ENCODE measurements at places on chromosomes 3 and 15.
A peak's percentile ranks its signal among the peaks of the same experiment; 100 is the strongest.

- DNase-seq, result peak; percentile 32
Measured at GRCh38 chr3:186354100-186354499, 7.9 kb downstream of the DGKG start.

DNA sequence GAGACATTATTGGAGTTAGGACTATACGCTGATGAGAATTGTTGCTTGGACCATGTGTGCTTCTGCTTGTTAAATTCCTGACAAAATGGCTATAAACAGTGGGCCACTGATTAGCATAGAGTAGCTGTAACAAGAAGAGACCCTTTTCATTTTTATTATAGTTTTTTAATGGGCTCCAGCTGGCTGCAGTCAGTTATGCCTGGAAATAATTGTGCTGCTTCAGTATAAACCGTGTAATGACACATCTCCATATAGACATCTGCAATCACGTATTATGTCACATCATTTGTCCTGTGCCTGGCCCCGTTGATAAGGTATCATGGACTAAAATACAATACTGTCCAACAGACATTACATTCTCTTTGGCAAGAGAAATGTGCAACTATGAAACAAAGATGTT lies 50.9 kb downstream of the ARPP21 start:
- DNase-seq, result no peak

DNA sequence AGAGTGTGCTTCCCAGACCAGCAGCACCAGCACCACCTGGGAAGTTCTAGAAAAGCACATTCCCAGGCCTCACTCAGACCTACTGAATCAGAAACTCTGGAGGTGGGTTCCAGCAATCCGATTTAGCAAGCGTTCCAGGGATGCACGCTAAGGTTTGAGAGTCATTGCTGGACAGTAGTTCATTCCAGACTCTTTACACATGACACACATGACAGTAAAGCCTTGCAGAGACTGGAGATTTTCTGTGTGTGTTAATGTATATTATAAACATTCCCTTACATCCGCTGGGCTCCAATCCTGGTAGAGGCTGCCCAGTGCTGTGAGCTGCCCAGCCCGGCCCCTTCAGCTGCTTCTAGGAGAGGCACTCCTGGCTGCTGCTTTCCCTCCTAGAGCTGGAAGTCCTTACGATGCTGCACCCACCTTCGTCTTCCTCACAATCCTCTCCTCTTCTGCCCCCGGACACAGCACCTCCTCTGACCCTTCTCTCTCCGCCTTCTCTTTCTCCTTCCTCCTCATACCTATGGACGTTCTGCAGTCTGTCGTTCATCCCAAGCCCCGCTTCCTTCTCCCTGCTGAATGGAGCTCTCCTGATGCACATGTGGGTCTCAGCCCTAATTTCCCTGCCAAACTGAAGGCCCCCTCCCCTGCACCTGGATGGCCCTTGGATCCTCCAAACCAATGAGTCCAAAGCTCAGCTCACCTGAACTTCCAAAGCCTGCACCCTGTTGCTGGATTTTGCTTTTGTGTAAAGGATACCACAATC lies 44.4 kb downstream of the ITGA11 start:
- DNase-seq, result no peak

GRCh38 chr3:118890206-118890605 lies 144.4 kb downstream of the IGSF11 start:
- DNase-seq, result no peak

GRCh38 chr3:137032465-137033120 lies 74.8 kb downstream of the IL20RB start:
- peak; percentile 92 for DNase-seq

- DNase-seq, result peak; percentile 84
Measured at GRCh38 chr3:20622304-20622703, 436.3 kb upstream of the SGO1 start.

DNA sequence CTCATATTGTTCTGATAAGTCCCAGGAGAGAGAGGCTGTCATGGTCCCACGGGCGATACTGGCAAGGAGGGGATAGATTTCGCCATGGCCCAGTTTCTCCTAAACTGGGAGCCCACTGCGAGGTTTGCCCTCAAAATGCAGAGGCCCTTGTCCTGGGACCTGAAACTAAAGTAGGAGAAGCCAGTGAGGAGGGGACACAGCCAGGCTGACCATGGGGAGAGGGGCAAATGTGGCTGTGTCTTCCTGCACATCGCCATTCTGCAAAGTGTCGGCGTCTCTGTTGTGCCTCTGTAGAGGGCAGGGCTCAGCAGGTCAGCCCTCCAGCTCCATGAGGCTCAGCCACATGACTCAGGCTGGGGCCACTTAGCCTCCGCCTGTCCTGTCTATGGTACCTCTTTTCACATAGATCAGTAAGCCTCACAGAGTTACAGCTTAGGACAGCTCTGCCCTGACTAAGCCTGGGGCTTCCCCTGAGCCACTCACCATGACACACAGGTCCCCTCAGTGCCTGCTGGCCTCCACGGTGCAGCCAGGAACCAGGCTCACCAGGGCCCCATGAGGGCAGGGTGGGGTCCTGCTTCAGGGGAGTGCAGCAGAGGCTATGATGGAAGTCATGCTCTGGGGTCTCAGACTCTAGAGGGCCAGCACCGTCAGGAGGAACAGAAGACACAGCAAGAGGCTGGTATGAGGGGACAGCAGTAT lies 28.6 kb upstream of the PLXNA1 start:
- no peak for DNase-seq

DNA sequence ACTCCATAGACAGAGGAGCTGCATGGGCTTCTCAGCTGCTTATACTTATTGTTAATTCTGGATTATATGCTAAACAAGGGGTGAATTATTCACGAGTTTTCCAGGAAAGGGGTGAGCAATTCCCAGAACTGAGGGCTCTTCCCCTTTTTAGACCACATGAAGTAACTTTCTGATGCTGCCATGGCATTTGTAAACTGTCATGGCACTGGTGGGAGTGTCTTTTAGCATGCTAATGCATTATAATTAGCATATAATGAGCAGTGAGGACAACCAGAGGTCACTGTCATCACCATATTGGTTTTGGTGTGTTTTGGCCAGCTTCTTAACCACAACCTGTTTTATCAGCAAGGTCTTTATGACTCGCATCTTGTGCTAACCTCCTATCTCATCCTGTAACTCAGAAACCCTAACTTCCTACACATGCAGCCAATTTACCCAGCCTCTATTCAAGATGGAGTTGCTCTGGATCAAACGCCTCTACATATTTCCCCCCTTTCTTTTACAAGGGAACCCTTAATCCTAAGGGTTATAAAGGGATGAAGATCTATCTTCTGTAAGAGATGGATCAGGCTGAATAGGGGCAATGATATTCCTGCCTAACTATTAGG lies 12.1 kb upstream of the DMXL2 start:
- no peak for DNase-seq

DNA sequence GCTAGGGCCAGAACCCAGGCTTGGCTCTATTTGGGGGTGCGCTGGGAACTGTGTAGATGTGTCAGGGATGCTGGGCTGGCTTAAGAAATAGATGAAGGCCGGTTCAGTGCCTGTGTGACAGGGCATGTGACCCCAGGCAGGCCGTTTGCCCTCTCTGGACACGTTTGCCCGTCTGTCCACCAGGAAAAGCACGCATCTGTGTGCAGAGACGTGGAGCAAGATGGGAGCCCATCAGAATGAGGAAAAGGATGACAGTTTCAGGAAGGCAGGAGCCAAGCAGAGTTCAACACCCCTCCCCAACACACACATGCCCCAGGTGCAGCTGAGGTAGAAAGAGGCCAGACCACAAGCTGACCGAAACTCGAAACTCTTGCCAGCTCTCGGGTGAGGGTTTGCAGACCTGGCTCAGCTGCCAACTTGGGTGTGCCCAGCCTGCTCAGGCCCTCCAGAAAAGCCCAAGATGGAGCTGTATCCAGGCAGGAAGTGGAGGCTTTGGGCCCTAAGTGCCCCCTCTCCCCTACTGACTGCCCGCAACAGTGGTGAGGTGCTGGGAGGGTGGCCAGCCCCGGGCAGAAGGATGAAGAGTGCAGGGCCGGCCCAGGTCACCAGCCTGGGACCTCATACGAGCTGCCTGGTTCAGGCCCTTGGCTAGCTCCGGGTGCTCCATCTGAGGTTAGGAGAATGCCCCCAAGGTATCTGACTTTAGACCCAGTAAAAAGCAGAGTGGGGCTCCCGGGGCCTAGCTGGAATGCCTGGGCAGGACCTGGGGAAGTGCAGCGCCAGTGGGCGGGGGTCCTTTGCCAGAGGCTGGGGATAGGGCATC lies 10.2 kb upstream of the MESP1 start:
- no peak for DNase-seq

GRCh38 chr15:40092256-40092978 lies 16.3 kb downstream of the BMF start:
- DNase-seq, result peak; percentile 78
